ENCODE measurements at places on chromosomes 13 and 19.

DNA sequence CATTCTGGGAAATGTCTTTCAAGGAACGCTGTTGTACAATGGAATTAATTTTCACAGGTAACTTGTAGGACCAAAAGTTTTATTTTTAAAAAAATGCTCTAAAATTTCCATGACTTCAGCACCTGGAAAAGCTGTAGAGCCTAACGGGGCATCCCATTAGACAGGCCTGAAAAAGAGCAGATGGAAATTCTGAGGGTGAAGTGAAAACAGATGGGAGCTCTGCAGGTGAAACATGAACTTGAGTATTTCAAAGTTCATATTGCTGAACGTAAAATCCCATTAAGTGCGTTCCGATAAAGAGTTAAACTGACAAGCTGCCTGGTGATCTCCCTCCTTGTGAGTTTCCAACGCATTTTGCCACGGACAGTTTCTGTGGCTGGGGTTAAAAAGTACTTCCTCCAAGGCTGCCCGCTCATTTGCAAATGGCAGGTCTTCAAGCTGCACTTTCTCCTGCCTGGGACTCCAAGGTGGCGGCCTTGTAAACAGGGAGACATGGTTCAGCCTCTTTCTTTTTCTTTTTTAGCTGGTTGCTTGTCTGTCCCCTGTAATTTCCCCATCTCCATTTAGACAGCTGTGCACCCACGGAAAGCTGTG, 450.4 kb downstream of the FGF9 start:
- no peak for DNase-seq

GRCh38 chr19:2320939-2321338, 7.4 kb downstream of the LSM7 start:
- no peak for DNase-seq

DNA sequence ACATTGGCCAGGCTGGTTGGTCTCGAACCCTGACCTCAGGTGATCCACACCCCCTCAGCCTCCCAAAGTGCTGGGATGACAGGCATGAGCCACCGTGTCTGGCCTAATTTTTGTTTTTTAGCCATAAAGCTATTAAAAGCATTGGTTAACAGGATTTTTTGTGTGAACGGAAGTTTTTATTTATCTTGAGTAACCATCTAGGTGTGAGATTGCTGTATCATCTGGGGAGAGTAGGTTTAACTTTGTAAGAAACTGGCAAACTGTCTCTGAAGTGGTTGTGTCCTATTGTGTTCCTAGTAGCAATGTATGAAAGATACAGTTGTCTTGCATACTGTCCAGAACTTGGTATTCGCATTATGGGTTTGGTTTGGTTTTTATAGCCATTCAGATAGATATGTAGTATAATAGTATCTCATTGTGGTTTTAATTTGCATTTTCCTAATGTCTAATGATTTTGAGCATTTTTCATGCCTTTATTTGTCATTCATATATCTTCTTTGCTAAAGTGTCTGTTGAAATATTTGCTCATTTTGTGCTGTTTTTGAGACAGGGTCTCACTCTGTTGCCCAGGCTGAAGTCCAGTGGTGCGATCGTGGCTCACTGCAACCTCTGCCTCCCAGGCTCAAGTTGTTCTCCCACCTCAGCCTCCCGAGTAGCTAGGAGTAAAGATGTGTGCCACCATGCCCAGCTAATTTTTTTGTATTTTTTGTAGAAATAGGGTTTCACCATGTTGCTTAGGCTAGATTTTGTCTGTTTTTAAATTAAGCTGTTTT, 13.5 kb upstream of the PLEKHF1 start:
- DNase-seq: no peak

DNA sequence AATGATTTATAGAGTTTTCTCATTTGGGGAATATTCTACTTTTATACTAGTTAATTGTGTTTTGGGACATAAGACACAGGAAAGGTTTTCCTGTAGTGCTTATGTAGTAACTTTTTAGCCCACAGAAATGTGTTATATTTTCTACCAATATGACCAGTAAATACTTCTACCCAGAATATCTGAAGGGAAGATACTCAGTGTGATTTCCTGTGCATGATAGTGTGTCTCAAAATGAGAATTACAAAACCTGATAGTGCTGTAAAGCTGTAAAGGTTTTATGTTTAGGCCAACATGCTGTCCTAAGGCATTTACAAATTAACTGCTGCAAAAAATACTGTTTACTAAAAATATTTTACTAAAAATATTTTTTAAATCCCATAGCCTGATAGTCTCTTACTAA, 126.8 kb downstream of the RXFP2 start:
- DNase-seq: no peak

DNA sequence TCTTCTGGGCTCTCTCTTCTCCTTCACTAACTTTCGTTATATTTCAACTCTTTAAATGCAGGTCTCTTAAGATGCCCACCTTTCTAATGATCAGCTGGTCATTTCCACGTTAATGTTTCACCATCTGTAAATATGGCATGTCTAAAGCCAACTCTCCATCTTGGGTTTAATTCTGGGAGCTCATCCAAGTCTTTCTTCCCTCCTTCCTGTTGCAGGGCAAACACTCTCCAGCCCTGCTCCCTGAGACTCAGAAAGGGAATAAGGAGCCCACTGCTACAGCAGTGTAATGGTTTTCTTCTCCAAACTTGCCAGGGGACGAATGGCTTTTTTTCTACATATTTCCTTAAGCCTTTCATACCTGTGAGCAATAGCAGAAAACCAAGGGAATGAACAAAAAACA, 73.3 kb upstream of the SOX1 start:
- no peak for DNase-seq

DNA sequence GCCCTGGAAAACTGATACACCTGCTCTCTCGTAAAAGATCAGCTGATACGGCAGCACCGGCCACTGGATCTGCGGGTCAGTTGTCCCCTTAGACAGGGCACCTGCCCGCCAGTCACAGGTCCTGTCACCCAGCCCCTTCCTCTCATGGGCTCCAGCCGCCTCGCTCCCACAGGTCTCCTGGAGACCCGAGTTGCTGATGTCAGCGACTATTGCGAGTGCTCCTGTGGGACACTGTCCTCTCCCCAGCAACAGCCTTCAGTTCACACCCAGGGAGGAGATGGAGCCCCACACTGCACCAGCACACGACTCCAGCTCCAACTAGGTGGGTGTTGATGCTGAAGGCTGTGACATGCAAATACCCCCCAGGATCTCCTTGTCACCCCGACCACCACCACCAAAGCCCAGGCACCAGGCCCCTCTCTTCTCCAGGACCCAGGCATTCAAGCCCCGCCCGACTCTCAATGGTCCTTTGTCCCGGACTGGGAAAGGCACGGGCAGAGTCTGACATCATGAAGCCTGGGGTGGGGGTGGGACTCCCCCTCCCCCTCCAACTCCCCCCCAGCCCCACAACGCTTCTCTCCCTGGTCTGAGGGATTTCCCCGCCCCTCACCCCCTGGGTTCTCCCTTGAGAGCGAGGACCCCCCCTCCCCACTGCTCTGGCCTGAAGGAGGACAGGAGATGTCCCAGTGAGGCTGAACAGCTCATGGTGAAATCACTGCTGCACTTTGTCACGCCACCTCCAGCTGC, 1.4 kb upstream of the MAG start:
- no peak for DNase-seq

- no peak for DNase-seq
These were observed 112.6 kb downstream of the LIG4 start for GRCh38 chr13:108102771-108103170.

GRCh38 chr13:109145631-109146030, 516.2 kb downstream of the MYO16 start:
- DNase-seq: no peak

DNA sequence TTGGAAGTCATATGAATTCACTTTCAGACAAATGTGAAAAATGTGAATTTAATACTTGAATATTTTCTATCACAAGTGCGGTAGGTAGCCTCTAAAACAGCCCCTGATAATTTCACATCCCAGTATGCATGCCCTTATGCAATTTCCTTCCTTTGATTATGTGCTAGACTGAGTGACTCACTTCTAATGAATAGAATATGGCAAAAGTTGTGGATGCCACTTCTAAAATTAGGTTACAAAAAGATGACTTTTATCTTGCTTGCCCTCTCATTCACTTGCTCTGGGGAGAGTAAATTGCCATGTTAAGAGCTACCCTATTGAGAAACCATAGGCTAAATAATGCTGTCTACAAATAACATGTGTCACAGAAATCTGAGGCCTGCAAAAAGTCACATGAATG, 402.5 kb upstream of the PCDH9 start:
- no peak for DNase-seq

- no peak for DNase-seq
These were observed 93.4 kb upstream of the MCF2L start for GRCh38 chr13:112875627-112876026.

- DNase-seq: no peak
These were observed 890.1 kb upstream of the PCDH20 start for GRCh38 chr13:62305756-62306155.

- no peak for DNase-seq
These were observed 756.1 kb downstream of the UQCRFS1 start for GRCh38 chr19:28456708-28457320.

GRCh38 chr19:29550896-29551295, 25.1 kb downstream of the VSTM2B start:
- no peak for DNase-seq

- no peak for DNase-seq
These were observed 72.9 kb downstream of the SPATA13 start for GRCh38 chr13:24233351-24233901.

- no peak for DNase-seq
These were observed 58.3 kb downstream of the MBNL2 start for GRCh38 chr13:97280478-97280877.

- DNase-seq: no peak
These were observed 2.3 kb upstream of the LCP1 start for GRCh38 chr13:46184277-46184699.

DNA sequence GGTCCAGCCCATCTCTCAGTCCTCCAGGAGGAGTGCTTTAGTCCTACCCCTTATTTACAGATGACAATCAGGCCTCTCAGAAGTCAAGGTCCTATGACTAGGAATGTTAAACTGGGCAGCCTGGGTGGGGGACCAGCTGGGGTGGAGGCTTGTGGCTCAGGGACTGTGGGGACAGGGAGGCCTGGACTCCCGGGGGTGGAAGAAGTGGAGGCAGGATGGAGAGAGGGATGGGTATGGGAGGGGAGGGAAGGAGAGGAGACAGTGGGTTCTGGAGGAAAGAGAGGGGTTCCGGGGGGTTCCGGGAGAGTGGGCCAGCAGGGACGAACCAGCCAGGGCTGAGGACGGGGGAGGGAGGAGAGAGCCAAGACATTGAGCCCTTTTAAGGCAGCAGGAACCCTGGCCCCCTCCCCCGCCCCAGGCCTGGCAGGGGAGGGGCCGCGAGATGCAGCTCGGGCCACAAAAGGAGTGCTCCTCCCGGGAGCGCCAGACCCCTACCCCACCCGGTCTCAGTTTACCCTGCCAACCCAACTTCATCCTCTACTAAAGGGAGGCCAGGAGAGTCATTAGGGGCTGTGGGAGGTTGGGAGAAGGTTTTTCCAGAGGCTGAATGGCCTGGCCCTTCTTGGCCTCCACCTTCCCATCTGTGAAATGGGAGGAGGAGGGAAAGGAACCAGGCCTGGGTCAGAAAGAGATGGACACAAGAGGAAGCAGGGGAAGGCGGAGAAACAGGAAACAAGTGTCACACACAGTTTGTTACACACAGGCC, 1.7 kb downstream of the DMPK start:
- DNase-seq: no peak

GRCh38 chr13:97125810-97126738, 96.1 kb upstream of the MBNL2 start:
- no peak for DNase-seq

- DNase-seq: no peak
These were observed 13.9 kb upstream of the ZNF431 start for GRCh38 chr19:21127898-21128297.

- DNase-seq: no peak
These were observed 28.9 kb downstream of the SMIM24 start for GRCh38 chr19:3451451-3451866.

All from NCI-H2081 treated with DMSO at 0.1 percent for 48 hours (cell line).